Activated CD4-positive, alpha-beta memory T cell treated with anti-CD3 and anti-CD28 coated beads, Interleukin-2, amount 10 ng/mL, durations not matched to agents 7 days and 5 days (primary cell): ENCODE measurements at places on chromosomes 13 and 19. TPM values are rescaled to one million over a fixed set of nuclear protein-coding genes. Genes with fewer than 3 reads are reported as not detected.
A peak's percentile ranks its signal among the peaks of the same experiment; 100 is the strongest.

DNA sequence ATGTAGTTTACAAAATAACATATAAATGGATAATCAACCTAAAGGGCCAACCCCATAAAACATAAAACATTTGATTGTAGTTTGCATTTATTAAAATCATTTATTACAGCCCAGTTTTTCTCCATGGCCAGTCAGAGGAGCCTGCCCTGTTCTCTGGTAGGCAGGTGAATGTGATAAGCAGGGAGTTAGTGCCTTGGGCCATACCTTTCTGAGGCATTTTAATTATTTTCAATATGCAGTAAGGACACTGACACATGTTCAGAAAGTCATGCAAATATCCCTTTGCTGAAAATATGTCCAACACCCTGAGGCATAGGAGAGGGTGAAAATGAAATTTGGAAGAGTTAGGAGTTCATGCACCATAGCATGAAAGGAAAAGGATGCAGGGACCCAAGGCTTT lies 242.6 kb upstream of the EDNRB start:
- no peaks in the 10 kb centered on the region for H3K36me3 ChIP-seq
- no peaks in the 10 kb centered on the region for H3K4me1 ChIP-seq
- no peaks in the 10 kb centered on the region for H3K27me3 ChIP-seq
- no peak overlapping the region for H3K4me3 ChIP-seq

- DNase-seq, result no peak
- H3K27ac ChIP-seq, result no peak overlapping the region
- peaks cover 13% of the 10 kb centered on the region for H3K4me1 ChIP-seq
- peaks cover 39% of the 10 kb centered on the region for H3K27me3 ChIP-seq
- no peak overlapping the region for H3K4me3 ChIP-seq
- peaks cover 19% of the 10 kb centered on the region for H3K36me3 ChIP-seq
Measured at GRCh38 chr19:41913538-41914423, 14.5 kb downstream of the ERFL start.

GRCh38 chr19:33293255-33294057 lies 8.9 kb downstream of the CEBPA start:
- no peak for DNase-seq
- H3K4me1 ChIP-seq, result no peaks in the 10 kb centered on the region
- H3K27me3 ChIP-seq, result peaks cover 14% of the 10 kb centered on the region
- H3K4me3 ChIP-seq, result no peak overlapping the region

DNA sequence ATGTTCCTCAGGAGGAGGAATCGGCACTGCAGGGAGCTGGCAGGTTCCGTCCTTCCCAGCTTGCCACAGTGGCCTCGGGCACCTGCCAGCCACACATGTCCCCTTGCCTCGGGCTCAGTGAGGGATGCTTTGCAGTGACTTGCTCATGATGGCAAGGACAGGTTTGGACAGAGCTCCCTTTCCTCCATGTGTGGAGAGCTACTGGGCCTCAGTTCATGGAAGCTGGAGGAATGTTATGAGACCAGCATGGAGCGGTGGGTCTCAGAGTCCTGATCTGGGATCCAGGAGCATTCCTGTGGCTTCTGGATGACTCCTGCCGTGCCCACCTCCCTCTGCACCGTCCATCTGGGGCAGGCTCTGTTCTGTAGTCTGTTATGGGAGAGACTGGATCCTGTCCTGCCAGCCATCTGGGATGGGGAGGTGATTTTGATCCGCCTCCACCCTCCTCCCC lies 59.2 kb downstream of the SIPA1L3 start:
- no peak for DNase-seq
- H3K36me3 ChIP-seq, result peaks cover 5% of the 10 kb centered on the region
- no peaks in the 10 kb centered on the region for H3K27me3 ChIP-seq
- no peak overlapping the region for H3K27ac ChIP-seq

DNA sequence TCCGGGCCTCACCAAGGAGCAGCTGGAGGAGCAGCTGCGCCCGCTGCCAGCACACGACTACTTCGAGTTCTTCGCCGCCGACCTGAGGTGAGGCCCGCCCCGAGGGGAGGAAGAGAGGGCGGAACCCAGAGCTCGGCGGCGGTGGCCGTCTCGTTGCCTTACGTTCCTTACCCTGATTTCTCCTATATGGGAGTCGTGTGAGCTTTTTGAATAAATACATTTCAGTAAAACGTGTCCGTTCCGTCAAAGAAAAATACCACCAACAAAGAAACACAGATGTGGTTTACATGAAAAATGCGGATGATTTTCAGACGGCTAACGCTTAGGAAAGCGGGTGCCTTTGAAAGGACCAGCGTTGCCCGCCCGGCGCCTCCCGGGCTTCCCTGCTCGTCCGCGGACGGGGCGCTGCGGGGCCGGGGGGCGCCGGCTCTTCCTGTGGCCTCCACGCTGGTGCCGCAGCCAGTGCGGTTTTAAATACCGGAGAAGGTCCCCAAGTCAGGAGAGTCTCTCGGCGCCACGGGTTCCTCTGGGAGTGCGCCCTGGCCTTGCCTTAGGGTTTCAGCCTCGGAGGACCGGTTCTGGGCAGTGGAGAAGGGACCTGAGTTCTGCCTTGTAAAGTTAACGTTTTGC lies 755 bp downstream of the UPF3A start:
- peak overlapping the region; percentile 85 for H3K27ac ChIP-seq
- H3K4me1 ChIP-seq, result peaks cover 48% of the 10 kb centered on the region
- peak overlapping the region; percentile 77 for H3K4me3 ChIP-seq

DNA sequence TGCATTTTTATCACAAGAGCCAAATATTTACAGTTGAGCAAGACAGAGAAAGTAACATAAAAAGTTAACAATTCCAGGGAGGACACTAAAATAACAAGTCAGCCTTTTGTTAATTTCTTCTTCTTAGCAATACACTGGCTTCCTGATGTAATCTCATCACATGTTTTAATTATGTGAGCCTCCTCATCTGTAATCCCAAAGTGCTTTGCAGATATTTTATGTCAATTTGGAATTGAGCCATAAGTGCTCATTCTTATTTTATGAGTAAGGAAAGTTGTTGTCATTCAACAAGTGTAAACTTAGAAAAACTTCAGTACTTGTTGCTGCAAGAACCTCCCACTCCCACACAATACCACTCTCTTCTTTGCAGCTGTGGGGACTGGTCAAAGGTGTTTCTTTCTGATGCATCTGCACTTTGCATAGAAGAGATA lies 223.6 kb downstream of the GPC6 start:
- no peaks in the 10 kb centered on the region for H3K27me3 ChIP-seq
- H3K4me3 ChIP-seq, result no peak overlapping the region
- H3K36me3 ChIP-seq, result no peaks in the 10 kb centered on the region
- no peaks in the 10 kb centered on the region for H3K4me1 ChIP-seq

GRCh38 chr13:27933580-27934328 lies 14.0 kb downstream of the PDX1 start:
- no peak for DNase-seq
- peaks cover 30% of the 10 kb centered on the region for H3K27me3 ChIP-seq
- no peaks in the 10 kb centered on the region for H3K4me1 ChIP-seq
- no peak overlapping the region for H3K4me3 ChIP-seq
- no peak overlapping the region for H3K27ac ChIP-seq
- no peaks in the 10 kb centered on the region for H3K36me3 ChIP-seq

IGFL3 gene
- not detected for total RNA-seq

NLRP11 gene
- not detected for total RNA-seq

ZNF724 gene
- total RNA-seq, result 10.5 TPM

POLR1G gene
- total RNA-seq, result 3.6 TPM

PRX gene
- total RNA-seq, result 1.5 TPM

SLC7A10 gene
- total RNA-seq, result not detected

PEX11G gene
- 0.68 TPM for total RNA-seq

CYP2S1 gene
- total RNA-seq, result 0.68 TPM

GJB2 gene
- total RNA-seq, result 5.6 TPM
